ENCODE measurements at places on chromosomes 5 and 9.

DNA sequence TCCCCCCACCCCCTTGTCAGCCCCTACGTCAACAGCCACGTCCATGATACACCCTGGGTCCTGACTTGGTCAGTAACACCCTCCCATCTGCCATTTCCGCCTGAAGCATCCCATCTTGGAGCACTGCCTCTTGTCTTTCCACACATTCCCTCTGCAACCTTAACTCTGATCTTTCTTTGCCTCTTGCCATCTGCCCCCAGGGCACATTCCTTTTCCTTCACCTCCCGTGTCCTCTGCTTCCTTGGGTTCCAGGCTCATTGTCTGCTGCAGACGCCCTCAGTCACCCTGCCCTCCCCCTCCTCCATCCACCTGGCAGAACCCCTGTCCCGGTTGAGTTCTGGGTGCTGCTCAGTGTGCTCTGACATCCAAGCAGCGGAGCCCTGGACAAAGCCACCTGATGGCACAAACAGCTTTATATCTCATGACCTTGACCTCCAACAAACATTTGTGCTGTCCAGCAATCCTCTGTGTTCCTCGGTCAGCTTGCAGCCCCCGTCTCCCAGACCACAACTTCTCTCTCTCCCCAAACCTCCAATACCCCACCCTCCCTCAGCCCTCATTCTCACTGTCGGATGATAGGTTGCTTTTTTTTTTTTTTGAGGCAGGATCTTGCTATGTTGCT lies 97.7 kb upstream of the IER5L start:
- no peak for DNase-seq

- no peak for DNase-seq
Observed at GRCh38 chr5:127746756-127747155, 43.6 kb downstream of the CCDC192 start.

DNA sequence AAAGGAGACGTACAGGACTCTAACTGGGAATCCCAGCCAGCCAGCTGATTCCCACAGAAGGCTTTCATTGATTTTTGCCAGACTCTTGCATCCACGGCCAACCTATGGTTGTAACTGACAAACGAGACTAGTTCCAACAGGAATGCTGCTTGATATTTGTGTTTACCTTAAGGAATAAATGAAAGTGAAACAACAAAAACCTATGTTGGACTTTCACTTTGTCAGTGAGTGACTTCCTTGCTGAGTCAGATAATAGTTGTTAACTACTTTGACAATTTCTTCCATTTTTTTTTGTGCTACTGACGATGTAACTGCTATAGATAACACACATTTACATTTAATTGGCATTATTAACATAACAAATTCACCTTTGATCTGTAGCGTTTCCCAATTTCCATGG lies 63.4 kb upstream of the LRRTM2 start:
- DNase-seq, result no peak

DNA sequence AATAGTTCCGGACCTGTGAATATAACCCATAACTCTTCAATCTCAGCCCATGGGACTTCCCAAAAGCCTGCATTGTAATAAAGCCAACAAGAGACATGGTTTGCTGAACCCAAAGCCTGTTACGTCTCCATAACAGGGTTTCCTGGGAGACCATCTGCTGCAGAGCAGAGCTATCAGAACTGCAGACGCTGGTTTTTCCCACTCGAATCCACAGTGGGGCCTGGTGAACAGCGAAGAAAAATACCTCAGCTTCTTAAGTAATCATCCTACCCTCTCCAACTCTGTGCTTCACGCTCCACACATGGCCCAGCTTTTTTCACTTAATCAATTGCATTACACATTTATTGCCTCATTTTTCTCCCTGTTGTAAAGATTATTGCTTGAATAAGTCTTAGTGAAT lies 409.5 kb upstream of the GRIA1 start:
- DNase-seq, result no peak

GRCh38 chr9:114806526-114806900 lies 674 bp upstream of the TNFSF15 start:
- DNase-seq, result no peak

- no peak for DNase-seq
Observed at GRCh38 chr9:124436320-124436719, 13.9 kb upstream of the ADGRD2 start.

- no peak for DNase-seq
Observed at GRCh38 chr5:9067154-9067553, 478.7 kb downstream of the SEMA5A start.

- DNase-seq, result no peak
Observed at GRCh38 chr5:73529081-73529480, 30.8 kb downstream of the BTF3 start.

DNA sequence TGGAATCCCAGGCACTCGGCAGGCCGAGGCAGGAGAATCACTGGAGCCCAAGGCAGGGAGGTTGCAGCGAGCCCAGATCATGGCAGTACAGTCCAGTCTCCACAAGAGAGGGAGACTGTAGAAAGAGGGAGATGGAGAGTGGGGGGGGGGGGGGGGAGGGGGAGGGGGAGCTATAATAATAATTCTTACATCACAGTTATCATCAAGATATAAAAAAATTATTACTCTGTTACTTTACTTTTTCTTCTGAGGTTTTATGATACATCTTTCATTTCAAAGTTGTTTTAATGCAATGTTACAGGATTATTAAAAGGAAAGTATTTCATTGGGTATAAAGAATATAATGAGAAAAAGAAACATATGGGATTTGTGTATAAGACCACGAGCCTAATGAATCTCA lies 17.8 kb upstream of the RAB3C start:
- no peak for DNase-seq

GRCh38 chr9:19397845-19398244 lies 11.0 kb upstream of the ACER2 start:
- DNase-seq, result no peak

- DNase-seq, result no peak
Observed at GRCh38 chr9:8832955-8833354, 1033.4 kb upstream of the DMAC1 start.

DNA sequence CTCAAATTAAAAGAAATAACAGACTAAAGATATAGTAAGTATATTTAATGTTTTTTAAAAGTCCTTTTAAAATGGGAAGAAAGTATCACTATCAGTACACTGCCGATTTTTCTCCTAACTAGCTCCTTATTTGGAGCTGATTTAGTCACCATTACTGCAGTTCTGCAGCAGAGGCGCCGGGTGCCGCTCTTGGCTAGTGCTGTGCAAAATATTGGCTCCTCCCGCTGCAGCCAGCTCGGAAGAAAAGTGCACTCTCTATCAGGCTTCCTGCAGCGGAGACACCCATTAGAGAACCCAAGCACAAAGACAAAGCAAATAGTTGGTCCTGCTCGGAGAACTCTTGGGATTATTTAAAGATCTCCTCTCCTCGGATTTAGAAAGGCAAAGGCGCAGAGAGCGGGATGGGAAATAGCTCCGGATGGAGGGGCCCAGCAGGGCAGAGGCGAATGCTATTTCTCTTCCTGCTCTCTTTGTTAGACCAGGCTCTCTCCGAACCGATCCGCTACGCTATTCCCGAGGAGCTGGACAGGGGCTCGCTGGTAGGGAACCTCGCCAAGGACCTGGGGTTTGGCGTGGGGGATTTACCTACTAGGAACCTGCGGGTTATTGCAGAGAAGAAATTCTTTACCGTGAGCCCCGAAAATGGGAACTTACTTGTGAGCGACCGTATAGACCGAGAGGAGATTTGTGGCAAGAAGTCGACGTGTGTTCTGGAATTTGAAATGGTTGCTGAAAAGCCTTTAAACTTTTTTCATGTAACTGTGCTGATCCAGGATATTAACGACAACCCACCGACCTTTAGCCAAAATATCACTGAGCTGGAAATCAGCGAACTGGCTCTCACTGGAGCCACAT lies at the start of gene PCDHGB3:
TSS of gene PCDHGB3 (plus strand) at position 249 of the 855 bp plus-strand sequence. CDS start at position 402, 153 bp downstream.
- no peak for DNase-seq

DNA sequence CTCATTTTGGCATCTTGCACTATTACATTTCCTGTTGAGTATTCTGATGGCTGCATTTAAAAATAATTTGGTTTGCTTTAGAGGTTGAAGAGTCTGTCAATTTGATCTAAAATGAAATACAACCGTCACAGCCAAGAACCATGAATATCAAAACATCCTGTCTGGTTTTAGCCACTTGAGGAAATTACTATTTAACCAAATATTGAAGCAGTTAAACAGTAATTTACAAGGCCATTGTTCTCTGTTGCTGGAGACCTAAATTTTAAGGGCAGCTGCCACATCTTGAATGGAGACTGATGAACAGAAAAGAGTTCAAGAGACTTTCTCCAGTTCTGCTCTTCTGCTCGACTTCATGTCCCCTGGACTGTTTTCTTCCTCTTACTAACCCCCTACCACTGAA lies 549.4 kb downstream of the LRRC70 start:
- DNase-seq, result no peak

DNA sequence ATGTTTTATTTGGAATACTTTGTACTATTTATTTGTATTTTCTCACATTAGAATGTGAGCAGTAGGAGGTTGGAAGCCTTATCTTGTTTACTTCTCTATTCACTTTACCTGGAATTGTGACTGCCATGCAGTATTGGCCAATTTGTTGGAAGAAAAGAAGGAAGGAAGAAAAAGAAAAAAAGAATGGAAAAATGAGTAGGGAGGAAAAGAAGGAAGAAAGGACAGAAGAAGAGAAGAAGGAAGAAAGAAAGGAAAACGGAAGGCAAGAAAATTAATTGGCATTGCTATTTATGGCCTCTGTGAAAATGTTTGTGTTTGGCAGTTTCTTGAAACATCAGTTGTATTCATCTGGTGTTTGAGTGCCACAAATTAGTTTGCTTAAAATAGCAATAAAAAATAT lies 575.2 kb upstream of the ZNF608 start:
- no peak for DNase-seq

- DNase-seq, result no peak
Observed at GRCh38 chr9:133090752-133091385, 29.1 kb downstream of the CEL start.

- DNase-seq, result no peak
Observed at GRCh38 chr5:111774525-111774924, 17.5 kb upstream of the NREP start.

DNA sequence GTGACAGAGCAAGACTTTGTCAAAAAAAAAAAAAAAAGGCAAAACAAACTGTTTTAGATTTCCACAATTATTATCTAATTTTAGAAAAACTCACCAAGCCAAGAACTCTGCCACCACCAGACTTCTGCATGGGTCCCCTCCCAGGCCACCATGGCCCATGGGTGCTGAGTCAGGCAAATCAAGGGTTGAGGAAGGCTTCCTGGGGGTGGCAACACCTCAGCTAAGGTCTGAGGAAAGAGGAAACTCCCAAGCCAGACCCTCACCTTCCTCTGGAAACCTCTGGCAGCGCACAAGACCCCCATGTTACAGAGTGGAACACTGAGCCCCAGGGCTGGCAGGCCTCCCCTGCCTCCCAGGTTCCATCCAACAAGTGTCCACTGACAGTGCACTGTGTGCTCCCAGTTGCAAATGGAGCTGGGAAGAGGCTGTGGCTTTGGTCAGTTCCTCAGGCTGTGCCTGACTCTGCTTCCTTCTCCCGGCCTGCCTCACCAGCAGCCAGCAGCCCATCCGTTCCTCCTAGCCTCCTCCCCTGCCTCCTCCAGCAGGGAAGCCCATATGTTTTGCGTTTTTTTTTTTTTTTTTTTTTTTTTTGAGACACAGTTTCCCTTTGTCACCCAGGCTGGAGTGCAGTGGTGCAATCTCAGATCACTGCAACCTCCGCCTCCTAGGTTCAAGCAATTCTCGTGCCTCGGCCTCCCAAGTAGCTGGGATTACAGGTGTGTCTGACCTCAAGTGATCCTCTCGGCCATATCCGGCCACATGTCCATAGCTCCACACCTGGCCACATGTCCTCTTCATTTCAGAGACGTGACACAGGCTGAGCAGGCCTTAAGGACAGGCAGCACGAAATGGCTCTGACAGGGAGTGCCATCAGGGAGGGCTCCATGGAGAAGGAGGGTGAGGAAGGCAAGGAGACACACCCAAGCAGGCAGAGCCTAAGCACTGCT lies 3.5 kb upstream of the SUSD3 start:
- no peak for DNase-seq

GRCh38 chr5:157184117-157184670 lies 3.6 kb downstream of the ITK start:
- no peak for DNase-seq

- no peak for DNase-seq
Observed at GRCh38 chr5:139027150-139027549, 152.0 kb upstream of the LRRTM2 start.

GRCh38 chr5:97478483-97478882 lies 295.4 kb upstream of the RIOK2 start:
- no peak for DNase-seq

DNA sequence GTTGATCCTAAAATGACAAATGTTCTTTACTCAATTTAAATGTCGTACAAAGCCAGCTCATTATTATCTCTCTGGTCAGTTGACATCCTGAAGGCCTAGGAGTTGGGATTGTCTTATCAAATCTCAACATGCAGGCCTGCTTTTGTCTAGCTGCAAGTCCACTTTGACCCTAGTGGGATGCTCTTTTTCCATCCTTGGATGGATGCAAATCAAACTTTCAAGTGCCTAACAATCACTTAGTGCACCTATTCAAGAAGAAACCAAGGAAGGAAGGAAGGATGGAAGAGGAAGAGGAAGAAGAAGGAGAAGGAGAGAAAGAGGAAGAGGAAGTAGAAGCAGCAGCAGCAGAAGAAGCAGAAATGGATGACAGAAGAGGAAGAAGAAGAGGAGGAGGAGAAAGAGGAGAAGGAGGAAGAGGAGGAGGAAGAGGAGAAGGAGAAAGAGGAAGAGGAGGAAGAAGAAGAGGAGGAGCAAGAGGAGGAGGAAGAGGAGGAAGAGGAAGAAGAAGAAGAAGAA lies 109.6 kb downstream of the PIK3R1 start:
- DNase-seq, result no peak

DNA sequence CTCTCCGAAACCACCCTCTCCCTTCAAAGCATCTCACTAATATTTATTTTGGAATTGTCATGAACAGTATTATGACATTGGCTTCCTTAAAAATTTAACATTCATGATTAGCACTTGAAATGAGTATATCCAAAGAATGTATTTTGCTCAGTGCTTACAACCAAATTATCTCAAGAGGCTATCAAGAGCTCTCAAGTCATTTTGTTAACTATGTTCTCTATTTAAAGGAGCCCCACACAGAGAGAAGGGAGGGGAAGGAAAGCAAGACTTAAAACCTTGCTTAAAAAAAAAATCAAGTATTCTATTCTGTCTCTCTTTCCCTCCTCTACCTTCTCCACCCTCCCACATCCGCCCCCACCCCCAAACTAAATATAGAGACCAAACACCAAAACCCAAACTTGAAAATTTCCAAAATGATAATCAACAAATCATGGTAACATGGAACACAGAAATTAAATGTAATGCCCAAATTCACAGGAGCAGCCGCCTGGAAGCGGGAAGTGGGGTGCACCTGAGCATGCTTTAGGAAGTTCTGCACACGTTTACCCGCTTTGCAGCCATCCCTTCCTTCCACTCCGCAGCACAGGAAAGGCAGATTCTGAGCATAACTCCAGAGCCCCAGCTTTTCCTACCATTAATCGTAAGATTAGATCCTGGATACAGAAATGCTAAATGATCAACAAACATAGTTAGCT lies 66.9 kb downstream of the EBF1 start:
- no peak for DNase-seq

All from activated T-helper 1 cell treated with anti-CD3 and anti-CD28 coated beads, Interleukin-12 subunit alpha, Interleukin-12 subunit beta, Interleukin-2, Interleukin-4 antibody, amounts not matched to agents 30 ng/mL and 10 ng/mL and 1 ng/mL, durations not matched to agents 14 hours and 24 hours and 36 hours (primary cell).